ENCODE measurements at places on chromosomes 1 and 21.

- DNase-seq = no peak
Measured at GRCh38 chr1:69611316-69611715, 43.6 kb downstream of the LRRC7 start.

- no peak for DNase-seq
Measured at GRCh38 chr1:247884797-247885413, 10.5 kb upstream of the OR2W3 start.

DNA sequence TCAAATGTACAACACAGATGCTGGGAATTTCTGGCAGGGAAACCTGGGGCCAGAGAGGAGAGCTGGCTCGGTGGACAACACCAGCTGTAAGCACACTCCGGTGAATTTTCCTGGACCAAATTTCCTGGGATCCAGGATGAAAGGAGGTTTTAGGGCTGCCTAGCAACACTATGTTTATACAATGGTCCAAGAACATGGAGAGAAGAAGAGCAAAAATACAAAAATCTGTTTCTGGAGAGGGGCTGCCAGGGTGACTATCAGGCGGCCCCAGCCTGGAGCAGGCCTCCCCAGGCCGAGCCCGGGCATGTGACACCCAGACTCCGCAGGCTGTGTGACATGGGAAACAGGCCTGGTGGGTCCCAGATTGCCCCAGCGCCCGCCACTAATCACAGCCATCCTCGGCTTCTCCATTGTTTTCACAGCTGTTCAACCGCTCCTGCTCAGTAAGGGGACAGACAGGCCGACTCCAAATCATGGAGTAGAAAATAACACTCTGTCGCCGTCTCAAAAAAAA is 336.0 kb upstream of the NFIA start:
- DNase-seq = peak; percentile 70

GRCh38 chr1:1460540-1461130 is 10.9 kb upstream of the ATAD3B start:
- DNase-seq = no peak

GRCh38 chr1:56921479-56921878 is 44.3 kb downstream of the C8B start:
- peak; percentile 17 for DNase-seq

DNA sequence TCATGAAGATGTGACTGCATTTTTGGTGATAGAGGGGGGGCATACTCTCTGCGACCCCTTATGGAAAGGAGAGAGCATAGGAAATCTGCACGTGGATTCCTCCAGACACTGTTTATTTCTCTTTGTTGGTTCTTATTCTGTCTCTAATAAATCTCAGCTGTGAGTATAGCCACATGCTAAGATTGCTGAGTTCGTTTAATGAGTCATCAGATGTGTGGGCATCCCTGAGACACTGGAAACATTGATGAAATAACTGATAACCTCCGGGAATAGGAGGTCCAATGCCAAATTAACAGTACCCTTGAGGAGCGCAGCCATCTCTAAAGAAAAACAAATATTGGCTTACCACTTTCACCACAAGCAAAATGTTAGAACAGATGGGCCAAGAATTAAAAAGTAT is 880.2 kb upstream of the NEGR1 start:
- no peak for DNase-seq

- no peak for DNase-seq
Measured at GRCh38 chr1:50110656-50111055, 1.9 kb downstream of the ELAVL4 start.

DNA sequence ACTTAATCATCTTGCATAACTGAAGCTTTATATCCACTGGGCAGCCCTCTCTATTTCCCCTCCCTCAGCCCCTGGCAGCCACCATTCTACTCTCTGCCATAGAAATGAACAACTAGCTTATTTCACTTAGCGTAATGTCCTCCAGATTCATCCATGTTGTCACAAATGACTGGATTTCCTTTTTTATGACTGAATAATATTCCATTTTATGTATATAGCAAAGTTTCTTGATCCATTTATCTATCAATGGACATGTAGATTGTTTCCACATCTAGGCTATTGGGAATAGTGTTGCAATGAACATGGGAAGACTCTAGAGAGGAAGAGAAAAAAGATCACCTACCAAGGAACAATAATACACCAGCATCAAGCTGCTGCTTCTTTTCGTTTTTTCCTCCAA is 32.1 kb upstream of the EEIG2 start:
- DNase-seq = no peak

DNA sequence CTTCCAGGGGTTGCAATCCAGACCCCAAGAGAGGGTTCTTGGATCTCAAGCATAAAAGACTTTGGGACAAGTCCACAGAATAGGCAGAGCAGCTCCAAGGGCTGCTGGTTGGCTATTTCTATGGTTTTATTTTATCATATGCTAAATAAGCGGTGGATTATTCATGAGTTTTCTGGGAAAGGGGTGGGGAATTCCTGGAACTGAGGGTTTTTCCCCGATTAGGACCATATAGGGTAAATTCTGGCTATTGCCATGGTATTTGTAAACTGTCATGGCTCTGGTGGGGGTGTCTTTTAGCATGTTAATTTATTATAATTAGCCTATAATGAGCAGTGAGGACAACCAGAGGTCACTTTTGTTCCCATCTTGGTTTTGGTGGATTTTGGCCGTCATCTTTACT is 270.9 kb upstream of the PLXNA2 start:
- no peak for DNase-seq

- no peak for DNase-seq
Measured at GRCh38 chr1:39144924-39145323, 59.6 kb upstream of the MACF1 start.

DNA sequence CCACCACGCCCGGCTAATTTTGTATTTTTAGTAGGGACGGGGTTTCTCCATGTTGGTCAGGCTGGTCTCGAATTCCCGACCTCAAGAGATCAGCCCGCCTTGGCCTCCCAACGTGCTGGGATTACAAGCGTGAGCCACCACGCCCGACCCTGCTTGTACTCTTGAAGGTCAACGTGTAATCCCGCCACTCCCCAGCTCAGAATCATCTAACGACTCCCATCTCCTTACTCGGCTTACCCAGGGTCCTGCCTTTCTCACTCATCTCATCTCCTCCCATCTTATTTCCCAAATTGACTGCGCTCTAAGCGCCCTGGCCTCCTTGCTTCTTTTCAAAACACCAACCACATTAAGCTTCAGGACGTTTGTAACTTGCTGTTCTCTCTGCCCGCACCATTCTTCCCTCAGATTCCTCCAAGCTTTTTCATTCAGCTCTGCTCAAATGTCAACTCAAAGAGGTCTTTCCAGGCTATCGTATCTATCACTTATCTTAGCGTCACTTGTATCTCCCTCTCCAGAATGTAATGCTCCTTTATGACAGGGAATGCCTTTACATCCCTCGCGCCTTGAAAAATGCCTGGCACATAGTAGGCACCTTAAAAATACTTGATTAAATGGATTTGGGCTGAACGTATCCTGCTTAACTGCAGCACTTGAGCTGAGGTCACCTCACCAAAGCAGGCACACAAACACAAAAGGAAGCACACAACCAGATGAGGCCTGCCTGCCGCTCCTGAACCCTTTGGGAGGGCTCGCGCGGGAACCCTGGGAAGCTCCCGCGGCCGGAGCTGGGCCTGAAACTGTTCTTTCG is 1.4 kb upstream of the USP1 start:
- no peak for DNase-seq

DNA sequence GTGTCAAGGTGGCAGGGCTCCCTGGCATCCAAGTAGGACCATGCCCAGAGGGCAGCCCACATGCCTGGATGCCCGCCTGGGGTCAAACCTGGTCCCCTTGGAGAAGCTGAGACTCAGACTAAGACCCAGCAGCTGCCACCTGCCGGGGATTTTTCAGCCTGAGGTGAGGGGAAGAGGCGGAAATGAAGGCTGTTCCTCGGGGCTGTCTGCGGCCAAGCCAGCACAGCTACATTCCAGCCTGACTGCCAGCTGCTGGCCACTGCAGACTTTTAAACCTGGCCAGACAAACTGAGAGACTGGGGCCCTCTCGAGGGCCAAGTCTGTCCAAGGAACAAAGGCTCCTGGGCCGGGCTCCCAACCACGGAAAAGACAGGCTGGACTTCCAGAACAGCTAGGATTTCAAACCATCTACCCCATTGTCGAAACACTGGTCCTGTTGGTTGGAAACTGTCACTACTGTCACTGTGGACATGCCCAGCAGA is 21.9 kb upstream of the PLEKHG5 start:
- no peak for DNase-seq

- no peak for DNase-seq
Measured at GRCh38 chr1:113244112-113244820, 146.0 kb upstream of the MAGI3 start.

DNA sequence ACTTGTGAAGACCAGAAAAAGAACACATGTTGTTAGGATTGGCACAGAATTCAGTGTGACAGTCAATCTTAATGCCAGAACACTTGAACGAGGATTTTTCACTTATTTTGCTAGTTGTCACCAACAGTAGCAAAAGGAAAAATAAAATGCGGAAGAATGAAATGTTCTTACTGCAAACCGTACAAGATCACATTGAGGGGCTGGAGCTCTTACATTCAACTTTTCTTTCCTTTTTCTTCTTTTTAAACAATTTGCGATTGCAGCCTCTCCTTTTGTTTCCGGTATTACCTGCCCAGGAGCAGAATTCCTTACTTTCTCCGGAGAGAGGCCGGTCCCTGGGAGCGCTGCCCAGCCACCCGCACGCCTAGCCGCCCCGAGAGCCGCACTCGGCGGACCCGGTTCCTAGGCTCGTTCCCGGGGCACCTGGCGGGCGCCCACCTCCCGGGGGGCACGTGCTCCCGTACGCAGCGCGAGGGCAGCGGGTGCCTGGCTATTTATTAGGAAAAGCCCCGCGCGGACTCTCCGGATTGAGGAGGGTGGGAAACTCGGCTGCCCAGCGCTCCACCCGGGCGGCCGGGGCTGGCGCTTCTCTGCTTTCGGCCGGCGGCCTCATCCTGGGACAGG is 1.2 kb upstream of the CAMTA1 start:
- no peak for DNase-seq

DNA sequence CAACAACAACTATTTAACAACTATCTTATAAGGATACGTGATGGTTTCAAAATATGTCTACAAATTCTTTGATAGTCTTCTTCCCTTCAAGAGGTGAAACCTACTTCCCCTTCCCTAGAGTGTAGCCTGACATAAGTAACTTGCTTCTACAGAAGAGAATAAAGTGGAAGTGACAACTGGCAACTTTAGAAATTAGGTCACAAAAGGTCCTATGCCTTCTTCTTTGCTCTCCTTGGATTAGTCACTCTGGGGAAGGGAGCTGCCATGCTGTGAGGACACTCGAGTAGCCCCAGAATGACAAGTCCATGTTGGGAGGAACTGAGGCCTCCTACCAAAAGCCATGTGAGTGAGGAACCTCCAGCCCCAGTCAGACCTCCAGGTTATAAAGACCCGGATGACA is 19.2 kb downstream of the EFCAB14 start:
- DNase-seq = no peak

GRCh38 chr1:240667351-240667750 is 55.4 kb upstream of the GREM2 start:
- DNase-seq = no peak

DNA sequence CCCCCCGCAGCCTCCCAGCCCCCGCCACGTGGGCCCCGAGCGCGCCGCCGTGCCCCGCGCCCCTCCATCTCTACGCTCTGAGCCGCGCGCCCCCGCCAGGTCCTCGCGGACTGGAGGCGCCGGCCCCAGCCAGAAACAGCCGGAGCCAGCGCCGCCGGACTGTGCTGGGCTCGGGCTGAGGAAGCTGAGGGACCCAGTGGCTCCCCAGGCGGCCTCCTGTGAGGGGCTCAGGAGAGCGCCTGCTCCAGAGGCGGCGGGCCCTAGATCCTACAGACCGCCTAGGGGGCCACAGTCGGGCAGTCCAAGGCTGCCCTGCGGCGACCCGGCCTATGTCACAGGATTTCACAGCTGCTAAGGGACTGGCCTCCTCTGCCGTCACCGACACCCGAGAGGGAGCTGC is 82.1 kb downstream of the NENF start:
- peak; percentile 28 for DNase-seq

- peak; percentile 81 for DNase-seq
Measured at GRCh38 chr1:179881642-179882252, 338 bp upstream of the TOR1AIP1 start.

DNA sequence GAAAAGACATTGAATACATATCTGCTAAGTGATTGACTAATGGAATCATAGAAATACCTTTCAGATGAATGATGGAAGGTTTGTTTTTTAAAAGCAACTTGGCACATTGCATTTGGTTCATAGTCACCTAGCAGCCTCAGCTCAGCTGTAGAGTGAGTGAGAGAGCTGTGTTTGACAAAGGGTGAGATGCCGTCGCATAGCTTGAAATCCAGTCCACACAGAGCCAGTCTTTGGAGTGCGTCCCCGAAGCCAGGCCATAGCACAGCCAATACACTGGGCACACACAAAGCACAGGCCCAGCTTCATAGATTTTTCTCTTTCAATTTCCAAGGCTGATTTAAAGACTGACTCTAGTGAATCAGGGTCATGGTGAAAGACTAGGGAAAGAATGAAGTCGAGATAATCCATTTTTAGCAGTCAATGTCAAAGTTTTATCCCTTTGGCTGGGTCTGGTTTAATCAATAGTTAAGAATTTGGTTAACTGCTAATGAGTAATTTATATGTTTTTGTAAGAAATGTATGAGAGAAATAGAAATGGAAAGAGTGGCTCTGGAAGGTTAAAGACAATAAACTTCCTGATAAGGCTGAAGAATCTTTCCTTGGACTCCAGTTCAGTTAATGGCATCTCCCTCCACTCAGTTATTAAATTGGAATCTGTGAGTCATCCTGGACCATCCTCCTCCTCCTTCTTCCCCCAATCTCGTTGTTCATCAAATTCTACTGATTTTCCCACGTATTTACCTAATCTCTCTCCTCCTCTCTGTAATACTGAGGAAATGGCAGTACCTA is 101.2 kb upstream of the IRF2BP2 start:
- DNase-seq = no peak

DNA sequence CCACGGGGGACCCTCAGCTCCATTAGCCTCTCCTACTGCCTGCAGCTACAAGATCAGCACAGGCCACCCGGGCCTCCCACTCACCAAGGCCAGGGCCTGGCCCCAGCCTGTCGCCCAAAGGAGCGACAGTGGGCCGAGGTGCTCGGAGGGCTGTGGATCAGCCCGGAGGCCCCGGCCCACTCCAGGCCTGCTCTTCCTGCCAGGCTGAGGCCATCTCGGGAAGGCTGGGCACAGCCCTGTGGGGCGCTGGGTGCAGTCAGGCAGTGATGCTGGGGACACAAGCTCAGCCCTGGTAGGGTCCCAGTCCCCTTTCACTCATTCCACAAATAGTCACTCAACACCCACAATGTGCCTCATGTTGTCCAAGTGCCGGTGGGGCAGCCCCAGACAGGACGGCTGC is 58.8 kb downstream of the CASZ1 start:
- DNase-seq = no peak

GRCh38 chr1:164824542-164824941 is 265.6 kb downstream of the PBX1 start:
- DNase-seq = no peak

- peak; percentile 43 for DNase-seq
Measured at GRCh38 chr1:147171399-147172167, 687 bp downstream of the PRKAB2 start.

Data from SK-N-SH (cell line).